WTC11 (cell line): ENCODE measurements at places on chromosomes 5 and 9. TPM values are rescaled to one million over a fixed set of nuclear protein-coding genes. Genes with fewer than 3 reads are reported as not detected.

DNA sequence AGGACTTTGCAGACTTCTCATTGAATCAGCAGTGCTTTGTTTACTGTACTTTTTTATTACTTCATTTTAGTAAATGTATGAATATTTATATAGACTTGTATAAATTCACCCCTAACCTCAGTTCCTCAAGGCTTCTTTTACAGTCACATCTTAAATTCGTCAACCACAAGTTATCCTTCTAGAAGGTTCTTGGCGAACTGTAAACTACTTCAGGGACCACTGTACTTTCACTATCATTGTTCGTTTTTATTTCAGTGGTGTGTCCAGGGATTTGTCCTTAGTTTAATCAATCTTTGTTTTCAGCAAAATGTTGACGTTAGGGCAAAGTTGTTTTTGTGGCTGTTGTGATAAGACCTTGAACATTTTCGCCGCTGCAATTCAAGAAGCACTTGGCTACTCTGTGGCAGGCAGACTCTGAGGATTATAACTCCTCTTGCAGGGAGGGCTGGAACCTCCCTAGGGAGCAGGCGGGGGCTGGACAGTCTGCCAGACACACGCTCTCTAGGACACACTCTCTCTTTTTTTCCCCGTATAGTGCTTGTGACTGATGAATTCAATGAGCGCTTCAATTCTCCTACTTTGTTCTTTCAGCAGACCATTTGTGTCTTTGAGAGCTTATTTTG is 252.8 kb downstream of the FBXL7 start:
- no peak for DNase-seq

GRCh38 chr5:81718300-81718699 is 32.6 kb downstream of the SSBP2 start:
- no peak for DNase-seq

DNA sequence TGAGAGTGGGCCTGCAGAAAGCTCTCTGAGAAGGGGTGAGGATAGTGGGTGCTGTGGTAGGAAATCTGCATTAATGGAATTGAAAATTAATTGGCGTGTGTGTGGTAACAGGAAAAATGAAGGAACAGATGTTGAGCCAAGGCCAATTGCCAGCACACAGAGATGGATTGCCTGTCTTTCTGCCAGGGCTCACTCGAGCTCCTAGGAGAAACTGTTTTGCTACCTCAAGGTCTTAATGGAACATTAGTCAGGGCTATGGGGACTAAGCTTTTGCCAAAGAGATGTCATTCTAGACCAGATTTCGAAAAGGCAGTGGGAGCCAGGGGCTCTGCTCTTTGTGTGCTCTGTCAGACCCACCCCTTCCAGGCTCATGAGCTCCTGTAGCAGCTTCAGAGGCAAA is 124.0 kb upstream of the EFNA5 start:
- DNase-seq: no peak

DNA sequence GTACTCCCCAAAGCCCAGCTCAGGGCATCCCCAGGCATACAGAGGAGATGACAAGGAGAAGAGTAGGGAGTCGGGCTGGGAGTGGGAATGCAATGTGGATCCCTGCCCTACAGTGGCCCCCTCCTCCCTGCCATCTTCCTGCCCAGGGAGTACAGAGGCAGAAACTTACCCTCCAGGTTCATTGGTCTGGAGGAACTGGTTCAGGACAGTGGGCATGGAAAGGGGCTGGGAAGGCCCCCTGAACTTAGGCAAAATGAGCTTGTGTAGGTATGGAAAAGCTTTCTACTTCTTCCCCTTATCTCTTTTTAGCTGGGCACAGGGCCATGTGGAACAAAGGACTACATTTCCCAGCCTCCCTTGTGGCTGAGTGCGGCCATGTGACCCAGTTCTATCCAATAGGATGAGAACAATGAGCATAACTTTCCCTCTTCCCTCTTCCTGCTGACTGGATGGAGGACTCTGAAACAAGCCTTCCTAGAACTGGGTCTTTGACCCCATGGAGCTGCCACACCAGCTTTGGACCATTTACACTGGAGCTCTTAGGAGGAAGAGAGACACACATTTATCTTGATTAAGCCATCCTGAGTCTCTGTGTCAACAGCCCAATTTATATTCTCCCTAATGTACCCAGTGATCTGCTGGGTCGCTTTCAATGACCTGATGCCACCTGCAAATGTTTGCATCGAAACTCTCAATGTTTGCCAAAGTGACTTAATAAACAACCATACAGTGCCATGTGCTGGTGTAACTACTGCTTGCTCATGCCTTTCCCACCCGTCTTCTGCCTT is 25.0 kb upstream of the HMCN2 start:
- DNase-seq: peak; percentile 52

DNA sequence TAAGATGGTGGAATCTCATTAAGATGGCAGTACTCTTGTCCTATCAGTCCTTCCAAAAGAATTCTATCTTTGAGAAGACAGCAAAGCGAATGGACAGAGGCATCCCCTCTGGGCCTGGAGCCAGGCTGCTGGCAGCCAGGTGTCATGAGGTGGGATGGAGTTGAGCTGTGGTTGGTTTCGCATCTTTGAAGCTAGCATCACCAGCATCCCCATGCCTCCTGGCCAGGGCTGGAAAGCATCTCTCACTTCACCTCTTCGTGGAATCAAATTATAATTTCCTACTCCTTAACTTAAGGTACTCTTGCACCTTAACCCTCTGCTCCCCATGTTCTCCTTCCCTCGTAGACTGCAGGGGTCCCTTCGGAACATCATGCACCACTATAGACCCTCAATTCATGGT is 248.3 kb downstream of the GADD45G start:
- DNase-seq: no peak

DNA sequence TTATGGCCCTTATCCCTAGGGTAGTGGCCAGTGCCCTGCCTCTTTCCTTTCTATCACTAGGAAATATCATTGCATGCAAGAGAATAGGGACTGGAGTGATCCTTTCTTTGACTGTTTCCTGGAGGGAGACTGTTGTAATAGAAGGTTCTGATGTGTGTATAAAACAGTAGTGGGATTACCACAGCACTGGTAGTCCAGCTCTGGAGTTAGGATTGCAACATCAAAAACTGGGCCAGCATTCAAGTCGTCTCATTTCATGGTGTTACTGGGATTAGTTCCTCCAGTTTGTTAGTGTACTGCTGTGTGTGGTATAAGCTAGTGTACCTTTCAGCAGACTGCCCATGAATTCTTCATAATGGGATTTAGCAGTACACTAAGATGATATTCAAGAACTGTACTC is 45.8 kb downstream of the KIAA1958 start:
- DNase-seq: no peak

The GRXCR2 gene
- total RNA-seq: not detected in 3 replicates

The TEX53 gene
- total RNA-seq: not detected in 3 replicates

The DIRAS2 gene
- total RNA-seq: 0.27 to 0.35 TPM (median 0.34 TPM) in 3 replicates
